ENCODE measurements at places on chromosomes 5 and 9. TPM values are rescaled to one million over a fixed set of nuclear protein-coding genes. Genes with fewer than 3 reads are reported as not detected.

Gene IL9
- total RNA-seq = not detected

Gene GTF2H2
- total RNA-seq = 10.6 TPM

Gene BTNL3
- not detected for total RNA-seq

Gene DMRTA1
- 0.56 TPM for total RNA-seq

Gene MAMDC4
- total RNA-seq = 3.4 TPM

Gene SOWAHA
- 0.18 TPM for total RNA-seq

Gene SPOCK1
- total RNA-seq = 24.2 TPM

Gene SSNA1
- 134 TPM for total RNA-seq

Gene CERT1
- 26.4 TPM for total RNA-seq

Gene ZNF622
- 71.9 TPM for total RNA-seq

Gene CAVIN4
- 0.39 TPM for total RNA-seq

Gene SMIM32
- not detected for total RNA-seq

Gene SAPCD2
- 20.3 TPM for total RNA-seq

Gene IL5
- total RNA-seq = 0.47 TPM

Gene TMEM161B
- total RNA-seq = 8.1 TPM

Gene IL3
- not detected for total RNA-seq

Gene GABBR2
- total RNA-seq = 0.28 TPM

Gene SLC26A2
- 74.0 TPM for total RNA-seq

Gene RNF208
- total RNA-seq = 1.8 TPM

Gene TAF11L7
- not detected for total RNA-seq

Gene CNTFR
- 0.15 TPM for total RNA-seq

Gene FSD1L
- total RNA-seq = 5.1 TPM

Measured in A549 treated with dexamethasone at 1 μM for 4 hours (cell line).